ENCODE measurements at places on chromosomes 2 and 18.

DNA sequence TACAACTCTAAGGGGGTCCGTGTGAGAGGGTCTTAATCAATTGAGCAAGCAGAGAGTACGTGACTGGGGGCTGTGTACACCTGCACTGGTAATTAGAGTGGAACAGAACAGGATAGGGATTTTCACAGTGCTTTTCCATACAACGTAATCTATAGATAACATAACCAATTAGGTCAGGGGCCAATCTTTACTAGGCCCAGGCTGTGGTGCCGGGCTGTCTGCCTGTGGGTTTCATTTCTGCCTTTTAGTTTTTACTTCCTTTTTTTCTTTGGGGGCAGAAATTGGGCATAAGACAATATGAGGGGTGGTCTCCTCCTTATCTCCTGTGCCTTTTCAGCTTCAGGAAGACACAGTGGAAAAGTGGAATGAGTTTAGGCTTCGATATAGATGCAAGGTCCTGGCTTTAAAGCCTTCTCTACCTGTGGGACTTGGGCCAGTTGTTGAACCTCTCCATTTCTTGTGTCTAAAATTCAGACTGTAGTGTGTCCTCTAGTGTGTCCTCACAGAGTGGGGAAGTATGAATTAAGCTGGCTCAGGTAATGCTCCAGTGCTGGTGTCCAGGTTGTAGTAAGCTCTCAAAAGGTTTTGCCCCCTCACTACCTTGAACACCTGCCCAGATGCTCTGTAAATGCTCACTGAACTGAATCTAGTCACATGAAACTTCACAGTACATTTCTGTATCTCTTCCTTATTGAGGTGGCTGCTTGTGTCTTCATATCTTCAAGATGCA lies 422.8 kb downstream of the SETBP1 start:
- DNase-seq = no peak

DNA sequence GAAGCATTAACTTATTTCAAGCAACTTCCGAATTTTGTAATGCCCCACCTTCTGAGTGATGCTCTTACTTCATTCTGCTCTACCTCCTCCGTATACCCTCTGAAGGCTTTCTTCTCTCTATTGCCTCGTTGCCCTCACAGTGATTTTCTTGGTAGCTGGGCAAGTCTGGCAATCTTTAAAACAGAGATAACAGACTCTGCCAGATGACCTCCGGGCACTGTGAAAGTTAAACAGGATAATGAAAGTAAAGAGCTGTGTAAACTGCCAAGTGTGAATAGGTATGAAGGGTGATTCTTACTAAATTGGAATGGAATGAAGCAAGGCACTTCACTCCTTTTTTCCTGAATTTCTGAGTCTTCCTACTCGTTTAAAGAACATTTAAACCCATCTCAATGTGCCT lies 207.3 kb upstream of the GYPC start:
- no peak for DNase-seq

DNA sequence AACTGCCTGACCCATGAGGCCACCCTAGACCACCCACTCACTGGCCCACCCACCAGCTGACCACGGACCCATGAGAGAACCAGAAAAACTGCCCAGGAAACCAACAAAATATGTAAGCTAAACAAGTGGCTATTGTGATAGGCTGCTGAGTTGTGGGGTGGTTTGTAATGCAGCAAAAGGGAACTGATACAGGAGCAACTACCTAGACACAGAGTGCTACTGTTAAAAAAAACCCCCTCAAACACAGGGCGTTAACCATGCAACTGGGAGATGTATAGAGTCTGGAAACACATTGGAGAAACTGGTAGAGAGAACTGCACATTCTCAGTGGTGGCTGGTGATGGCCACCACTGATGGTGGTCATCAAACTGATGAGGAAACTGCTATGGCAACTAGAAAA lies 206.3 kb upstream of the GYPC start:
- DNase-seq = no peak

- no peak for DNase-seq
These were observed 91.8 kb downstream of the CABLES1 start for GRCh38 chr18:23226930-23227725.

DNA sequence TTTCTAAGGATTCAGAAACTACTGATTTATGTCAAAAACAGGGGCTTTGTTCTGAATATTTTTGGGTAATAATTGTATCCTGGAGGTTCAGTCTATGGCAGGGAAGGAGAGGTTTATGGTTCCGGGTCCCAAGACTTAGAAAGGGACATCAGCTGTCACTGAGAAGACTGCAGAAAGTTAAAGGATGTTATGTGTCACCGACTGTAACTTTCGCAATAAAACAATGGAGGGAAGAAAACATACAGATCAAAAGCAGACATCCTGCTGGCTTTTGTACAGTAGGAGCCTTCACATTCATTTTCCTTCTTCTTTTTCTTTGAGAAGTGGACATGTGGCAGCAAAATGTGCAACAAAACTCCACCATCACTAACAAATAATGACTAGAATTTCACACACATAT lies 900.7 kb upstream of the SOX11 start:
- no peak for DNase-seq

GRCh38 chr18:13616525-13617035 lies 109.8 kb downstream of the FAM210A start:
- DNase-seq = no peak

DNA sequence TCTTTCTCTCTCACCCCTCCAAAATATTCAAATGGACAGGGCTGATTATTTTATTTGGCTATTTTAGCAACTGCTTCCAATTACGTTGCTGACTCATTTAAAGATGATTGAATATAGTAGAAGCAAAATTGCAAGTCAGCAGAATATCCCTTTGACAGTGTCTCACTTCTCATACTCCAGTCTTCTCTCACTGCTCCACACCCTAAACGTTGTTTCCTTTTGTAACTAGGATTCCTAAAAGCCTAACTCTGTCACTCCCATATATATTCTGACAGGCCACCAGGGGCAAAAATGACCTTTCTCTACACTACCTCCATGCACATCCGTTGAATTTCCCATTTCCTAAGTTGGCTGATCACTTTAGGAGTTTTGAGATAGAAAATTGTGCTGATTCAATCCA lies 351.1 kb downstream of the RND3 start:
- DNase-seq = no peak

DNA sequence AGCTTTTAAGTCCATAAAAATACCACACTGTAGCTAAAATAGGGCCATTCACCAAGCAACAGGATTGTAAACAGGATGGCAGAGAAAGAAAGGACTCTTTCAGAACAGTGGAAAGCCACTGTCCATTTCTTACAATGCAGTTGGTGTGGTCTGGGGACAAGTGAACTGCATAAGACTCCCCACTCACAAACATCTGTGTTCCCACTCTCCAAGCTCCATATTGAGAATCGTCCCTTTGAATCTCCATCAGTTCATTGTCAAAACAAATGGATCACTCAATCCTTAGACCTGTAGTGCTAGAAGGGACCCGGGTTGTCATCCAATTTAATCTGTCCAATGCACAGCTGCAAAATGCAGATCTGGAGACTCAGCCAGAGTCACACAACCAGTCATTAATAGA lies 347.4 kb upstream of the KLHL29 start:
- DNase-seq = no peak

GRCh38 chr2:128004509-128004908 lies 23.4 kb downstream of the SAP130 start:
- no peak for DNase-seq

DNA sequence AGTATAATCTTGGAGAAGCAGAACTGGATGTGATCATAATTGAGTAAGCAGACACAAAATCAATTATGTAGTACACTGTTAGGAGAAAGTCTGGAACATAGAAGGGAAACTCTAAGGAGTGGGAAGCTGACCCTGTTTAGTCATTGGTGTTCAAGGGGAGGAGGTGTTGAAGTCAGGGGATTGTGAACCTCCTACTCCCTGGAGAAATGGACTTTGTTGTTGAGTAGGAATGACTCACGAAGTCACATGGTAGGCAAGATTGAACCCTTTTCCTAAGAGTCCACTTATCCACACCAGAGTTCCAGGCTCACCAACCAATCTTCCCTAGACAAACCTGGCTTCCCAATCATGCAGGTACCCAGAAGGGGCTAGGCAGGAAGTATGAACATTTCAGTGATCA lies 81.0 kb upstream of the BCL11A start:
- DNase-seq = no peak

GRCh38 chr18:40423291-40423690 lies 1531.7 kb upstream of the PIK3C3 start:
- no peak for DNase-seq

- DNase-seq = no peak
These were observed 29.9 kb upstream of the RMDN2 start for GRCh38 chr2:37895140-37895539.

- DNase-seq = no peak
These were observed 9.0 kb upstream of the FEZ2 start for GRCh38 chr2:36606925-36607324.

- DNase-seq = no peak
These were observed 8.4 kb upstream of the GPC1 start for GRCh38 chr2:240426845-240427721.

DNA sequence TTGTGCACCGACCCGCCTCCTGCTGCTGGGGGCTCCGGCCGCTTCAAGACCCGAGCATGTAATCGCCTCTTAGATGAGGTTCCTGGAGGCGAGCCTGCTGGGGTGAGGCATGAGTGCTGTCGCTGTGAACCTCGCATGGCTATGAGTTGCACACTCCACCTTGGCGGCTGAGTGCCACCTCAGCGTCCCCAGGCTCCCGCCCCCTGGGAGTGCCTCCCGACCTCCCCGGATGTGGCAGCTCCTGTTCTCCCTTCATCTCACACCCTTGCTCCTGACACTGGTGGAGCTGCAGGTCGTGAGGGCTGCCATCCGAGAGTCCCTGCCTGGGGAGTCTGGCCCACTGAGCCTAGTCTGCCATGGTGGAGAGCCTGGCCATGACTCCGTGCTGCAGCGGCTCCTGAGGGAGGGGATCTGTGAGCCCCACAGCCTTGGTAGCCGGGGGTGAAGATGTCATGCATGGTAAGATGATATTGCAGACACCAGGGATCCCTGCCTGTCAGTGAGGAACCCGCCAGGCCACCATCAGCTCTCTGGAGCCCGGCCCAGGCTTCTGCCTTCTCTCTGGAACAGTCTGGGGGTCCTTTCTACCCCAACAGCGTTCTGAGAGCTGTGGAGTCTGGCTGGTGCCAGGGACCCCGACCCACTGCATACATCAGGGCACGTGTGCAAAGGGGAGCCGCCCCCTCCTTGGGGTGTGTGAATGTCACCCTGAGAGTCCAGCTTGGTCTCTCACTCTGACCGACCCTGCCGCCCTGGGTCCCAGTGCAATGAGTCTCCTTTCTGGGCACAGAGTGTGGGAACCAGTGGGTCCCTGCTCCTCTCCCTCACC lies 61.6 kb upstream of the HS6ST1 start:
- DNase-seq = no peak

GRCh38 chr2:64944484-64944883 lies 44.7 kb upstream of the SLC1A4 start:
- no peak for DNase-seq

GRCh38 chr2:217074576-217075255 lies 214.9 kb upstream of the TNP1 start:
- no peak for DNase-seq

DNA sequence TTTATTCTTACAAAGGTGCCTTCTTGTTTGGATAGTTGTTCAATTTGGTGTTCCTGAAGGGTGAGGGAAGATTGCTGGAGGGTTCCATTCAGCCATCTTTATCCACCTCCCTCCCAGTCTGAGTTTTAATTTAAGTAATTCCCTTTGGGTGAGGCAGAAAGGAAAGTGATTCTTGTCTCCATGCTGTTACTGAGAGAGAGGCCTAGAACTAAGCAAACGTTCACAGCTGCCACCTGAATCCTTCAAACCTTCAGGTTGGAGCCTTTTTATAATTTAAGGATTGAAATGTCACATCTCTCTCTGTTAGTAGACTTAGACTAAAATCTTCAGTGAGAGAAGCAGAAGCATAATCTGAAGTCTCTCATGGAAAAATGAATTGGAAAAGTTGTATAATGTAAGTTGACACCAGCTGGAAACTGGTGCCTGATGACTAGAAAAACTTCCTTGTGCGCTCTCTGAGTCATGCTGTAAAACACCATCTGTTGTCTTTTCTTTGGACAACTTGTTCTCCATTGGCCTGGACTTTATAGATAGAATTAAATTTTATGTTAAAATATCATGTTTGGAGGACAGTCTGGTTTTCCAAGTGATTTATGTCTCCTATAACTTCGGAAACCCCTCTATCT lies 14.6 kb downstream of the STRADB start:
- no peak for DNase-seq

DNA sequence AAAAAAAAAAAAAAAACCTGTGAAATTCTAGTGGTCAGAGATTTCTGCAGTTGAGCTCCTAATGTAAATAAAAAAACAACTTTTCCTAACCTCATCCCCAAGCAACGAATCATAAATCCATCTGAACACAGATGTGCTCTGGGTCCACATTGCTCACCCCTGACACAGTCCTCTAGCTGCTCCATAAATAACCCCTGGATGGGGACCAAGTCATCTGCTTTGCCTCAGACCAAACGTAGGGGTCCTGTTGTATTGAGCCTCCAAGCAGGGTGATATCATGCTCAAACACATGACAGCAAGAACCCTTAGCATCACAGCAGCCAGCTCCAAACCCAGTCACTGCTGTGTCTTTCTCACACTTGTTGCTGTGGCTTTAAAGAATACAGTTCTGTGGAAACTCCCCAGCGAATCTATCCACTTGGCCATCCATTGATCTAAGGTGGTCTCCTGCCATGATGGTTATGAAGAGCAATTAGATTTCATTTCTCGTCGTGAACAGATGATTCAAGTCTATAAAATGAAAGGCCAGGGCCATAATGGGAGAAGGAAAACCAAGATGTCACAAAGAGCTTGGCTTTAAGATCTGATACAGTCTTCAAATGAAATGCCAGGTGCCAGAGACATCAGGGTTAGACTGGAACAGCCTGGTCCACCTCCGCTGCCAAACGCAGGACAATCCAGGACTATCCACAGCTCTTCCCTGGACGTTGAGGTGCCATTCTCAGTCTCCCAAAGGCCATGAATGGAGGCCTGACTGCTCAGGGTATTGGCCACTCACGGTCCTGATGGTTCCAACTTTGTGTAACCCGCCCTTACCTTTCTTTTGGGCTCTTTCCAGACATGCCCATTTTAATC lies 39.0 kb downstream of the TBC1D8 start:
- DNase-seq = no peak

DNA sequence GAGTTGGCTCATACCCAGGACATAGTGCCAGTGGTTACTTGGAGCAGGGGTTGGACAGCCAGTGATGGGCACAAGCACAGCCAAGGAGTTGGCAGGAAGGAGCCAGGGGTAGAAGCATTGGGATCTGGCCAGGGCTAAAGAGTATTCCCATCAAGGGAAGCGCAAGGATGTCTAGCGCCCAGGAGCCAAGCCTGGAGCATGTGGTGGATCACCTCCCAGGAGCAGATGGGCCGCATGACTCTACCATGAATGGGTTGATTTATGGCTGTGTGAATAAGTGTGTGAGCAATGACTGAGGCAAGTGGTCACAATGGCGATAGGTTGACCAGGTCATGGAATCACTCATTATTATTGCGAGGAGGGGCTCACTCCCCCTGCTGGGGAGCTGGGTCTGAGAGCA lies 111.1 kb downstream of the FHOD3 start:
- DNase-seq = no peak

- no peak for DNase-seq
These were observed 54.1 kb downstream of the E2F6 start for GRCh38 chr2:11411768-11412448.

GRCh38 chr2:27249891-27250651 lies 12.8 kb downstream of the SLC30A3 start:
- DNase-seq = peak; percentile 50
